ENCODE measurements at places on chromosomes 7 and 10. TPM values are rescaled to one million over a fixed set of nuclear protein-coding genes. Genes with fewer than 3 reads are reported as not detected.

Gene CALHM1
- total RNA-seq = not detected

Gene LBX1
- not detected for total RNA-seq

Gene UFSP1
- 2.2 TPM for total RNA-seq

Gene POT1
- 24.8 TPM for total RNA-seq

Gene EFCAB10
- total RNA-seq = not detected

GRCh38 chr7:46411236-46411635, 490.2 kb upstream of the IGFBP3 start:
- DNase-seq = no peak

- no peak for DNase-seq
Observed at GRCh38 chr7:21743493-21743892, 200.7 kb downstream of the DNAH11 start.

- no peak for DNase-seq
Observed at GRCh38 chr7:17401791-17402627, 103.6 kb downstream of the AHR start.

- DNase-seq = no peak
Observed at GRCh38 chr10:62734781-62735463, 69.6 kb upstream of the ADO start.

GRCh38 chr10:75058161-75058560, 53.3 kb upstream of the SAMD8 start:
- DNase-seq = no peak

- no peak for DNase-seq
Observed at GRCh38 chr7:157675427-157675927, 338.7 kb downstream of the DNAJB6 start.

Measured in lung microvascular endothelial cell (primary cell).